ENCODE measurements at places on chromosomes 1 and 21. TPM values are rescaled to one million over a fixed set of nuclear protein-coding genes. Genes with fewer than 3 reads are reported as not detected.

GRCh38 chr1:53343831-53344668, 16.2 kb upstream of the LRP8 start:
- DNase-seq, result no peak

Gene TEX50
- not detected for total RNA-seq

DNA sequence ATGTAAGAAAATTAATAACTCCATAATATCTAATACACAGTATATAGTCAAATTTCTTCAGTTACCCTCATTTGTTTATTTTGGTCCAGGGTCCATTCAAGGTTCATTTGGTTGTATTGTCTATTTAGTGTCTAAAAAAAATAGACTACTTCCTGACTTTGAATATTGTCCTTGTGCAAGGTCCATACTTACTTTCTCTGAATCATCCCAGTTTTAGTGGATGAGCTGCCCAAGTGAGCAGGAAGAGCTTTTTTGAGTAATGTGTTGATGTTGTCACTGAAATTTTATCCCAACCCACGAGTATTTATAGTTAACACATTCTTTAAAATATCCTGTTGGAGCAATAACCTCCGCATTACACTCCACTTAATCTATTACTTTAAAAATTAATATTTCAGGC, 45.6 kb upstream of the FASLG start:
- DNase-seq, result no peak

Gene SLAMF8
- total RNA-seq, result not detected

DNA sequence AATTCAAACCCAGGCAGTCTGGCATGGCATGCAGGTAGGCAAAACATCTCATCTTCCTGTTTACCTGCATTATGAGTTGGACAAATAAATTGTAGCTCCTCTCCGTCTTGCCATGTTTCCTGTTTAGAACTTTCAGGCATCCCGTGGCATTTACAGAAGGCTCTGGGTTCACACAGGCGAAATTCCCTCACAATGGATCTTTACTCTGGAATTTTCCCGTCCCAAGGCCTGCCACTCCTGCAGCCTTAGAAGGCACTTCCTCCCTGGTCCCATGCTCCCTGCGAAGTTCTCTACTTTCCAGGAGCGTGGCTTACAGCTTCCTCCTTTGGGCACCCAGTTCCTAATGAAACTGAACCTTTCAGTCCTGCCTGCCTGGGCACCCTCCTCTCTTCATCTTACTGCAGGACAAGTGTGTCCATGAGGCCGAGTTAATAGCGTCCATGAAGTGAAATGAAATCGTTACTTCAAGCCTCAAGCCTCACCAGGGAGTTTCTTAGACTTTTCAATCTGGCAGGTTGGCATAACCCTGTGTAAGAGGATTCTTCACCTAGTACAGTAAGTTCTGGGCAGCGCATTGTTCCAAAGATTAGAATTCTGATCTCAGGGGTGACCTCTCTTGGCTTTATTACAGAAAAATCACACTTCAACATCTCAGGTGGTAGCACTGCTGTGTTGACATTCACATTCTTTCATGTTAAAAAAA, 36.8 kb upstream of the AHCYL1 start:
- no peak for DNase-seq

- DNase-seq, result no peak
Measured at GRCh38 chr1:26784023-26784871, 3.5 kb upstream of the PIGV start.

Gene CHIT1
- total RNA-seq, result not detected

GRCh38 chr1:2824999-2825398, 23.5 kb upstream of the TTC34 start:
- DNase-seq, result no peak

Gene CDC20
- total RNA-seq, result 308 TPM

- DNase-seq, result no peak
Measured at GRCh38 chr1:80003250-80003649, 996.7 kb upstream of the ADGRL4 start.

Gene MXRA8
- 137 TPM for total RNA-seq

- no peak for DNase-seq
Measured at GRCh38 chr1:177669161-177669560, 300.7 kb downstream of the SEC16B start.

- DNase-seq, result no peak
Measured at GRCh38 chr1:55700359-55701130, 485.4 kb upstream of the USP24 start.

DNA sequence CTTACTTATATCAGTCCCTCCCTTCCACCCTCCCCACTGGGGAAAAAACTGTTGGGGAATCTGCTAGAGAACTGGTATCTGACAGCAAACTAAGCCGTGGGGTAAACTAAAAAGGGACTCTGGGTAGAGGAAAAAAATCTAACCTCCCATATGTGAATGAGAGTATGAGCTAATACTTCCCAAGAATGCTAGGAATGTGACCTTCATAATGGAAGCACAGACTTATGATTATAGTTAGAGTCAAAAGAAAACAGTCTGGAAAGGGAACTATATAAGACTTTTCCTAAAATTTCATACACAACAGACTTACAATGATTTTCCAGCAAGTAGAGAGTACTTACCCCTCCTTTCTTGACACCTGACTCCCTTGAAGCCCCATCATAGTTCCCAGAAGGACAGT, 23.0 kb upstream of the RBBP5 start:
- DNase-seq, result no peak

- no peak for DNase-seq
Measured at GRCh38 chr1:172895050-172895460, 155.7 kb downstream of the TNFSF18 start.

DNA sequence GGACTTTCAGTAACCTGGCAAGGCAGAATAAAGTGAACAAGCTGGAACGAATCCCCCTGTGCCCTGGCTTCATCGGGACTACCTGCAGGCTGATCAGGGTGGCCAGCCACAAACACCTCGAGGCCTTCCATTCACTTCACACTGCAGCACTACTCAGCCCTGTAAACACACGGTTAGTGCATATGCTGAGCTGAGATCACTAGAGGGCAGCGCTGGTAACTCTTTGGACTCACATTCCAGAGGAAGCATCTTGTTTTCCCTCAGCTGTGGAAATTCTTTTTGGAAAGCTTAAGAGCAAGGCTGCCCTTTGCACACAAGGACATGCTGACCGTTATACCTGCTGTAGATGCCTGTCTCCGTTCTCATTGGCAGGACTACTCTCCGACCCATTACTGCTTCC, 32.1 kb downstream of the PCSK9 start:
- peak; percentile 13 for DNase-seq

Gene L1TD1
- total RNA-seq, result 1.1 TPM

Gene CNR2
- total RNA-seq, result not detected

Gene ZBED6
- 4.8 TPM for total RNA-seq

Gene MTARC2
- 13.8 TPM for total RNA-seq

DNA sequence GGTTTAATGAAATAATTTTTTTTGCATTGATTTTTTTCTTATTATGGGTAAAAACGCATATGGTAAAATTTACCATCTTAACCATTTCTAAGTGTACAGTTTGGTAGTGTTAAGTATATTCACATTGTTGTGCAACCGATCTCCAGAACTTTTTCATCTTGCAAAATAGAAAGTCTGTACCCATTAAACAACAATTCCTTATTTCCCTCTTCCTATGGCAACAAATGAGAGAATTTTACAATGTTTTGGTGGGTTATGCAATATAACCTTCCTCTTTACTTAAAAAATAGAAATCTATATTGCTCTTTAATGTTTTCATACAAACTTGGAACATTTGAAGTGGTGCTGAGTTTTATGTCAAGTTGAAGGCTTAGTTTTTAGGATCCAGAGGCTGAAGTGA, 26.6 kb downstream of the MAP3K7CL start:
- DNase-seq, result no peak

Gene RHOU
- 0.14 TPM for total RNA-seq

DNA sequence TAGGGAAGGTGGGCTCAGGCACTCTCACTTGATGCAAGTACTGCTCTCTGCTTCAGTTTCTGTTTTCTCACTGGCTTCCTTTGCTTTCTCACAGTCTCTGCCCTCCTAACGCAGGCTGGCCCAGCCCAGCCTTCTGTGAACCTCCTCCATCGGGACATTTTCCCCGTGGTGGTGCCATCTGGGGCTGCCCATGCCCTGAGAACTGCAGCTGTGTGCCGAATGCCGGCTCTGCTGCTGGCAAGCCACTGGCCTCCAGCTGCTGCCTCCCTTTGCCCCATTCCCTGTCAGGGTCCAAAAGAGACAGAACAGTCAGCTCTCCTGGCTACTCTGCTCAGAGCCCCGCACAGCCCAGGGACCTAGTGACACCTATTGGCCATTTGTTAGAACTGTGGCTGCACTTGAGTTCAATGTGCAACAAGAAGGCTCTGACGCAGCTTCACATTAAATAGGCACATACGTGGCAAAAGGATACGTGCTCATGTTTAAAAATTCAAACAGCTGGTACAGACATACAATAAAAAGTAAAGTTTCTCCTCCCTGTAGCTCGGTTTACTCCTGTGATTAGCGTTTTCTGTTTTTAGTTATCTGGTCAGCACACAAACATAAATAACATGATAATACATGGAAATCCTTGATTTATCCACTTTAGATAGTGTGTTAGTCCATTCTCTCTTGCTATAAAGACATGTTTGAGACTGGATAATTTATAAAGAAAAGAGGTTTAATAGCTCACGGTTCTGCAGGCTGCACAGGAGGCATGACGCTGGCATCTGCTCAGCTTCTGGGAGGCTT, 46.6 kb downstream of the FCRL5 start:
- DNase-seq, result peak; percentile 12

DNA sequence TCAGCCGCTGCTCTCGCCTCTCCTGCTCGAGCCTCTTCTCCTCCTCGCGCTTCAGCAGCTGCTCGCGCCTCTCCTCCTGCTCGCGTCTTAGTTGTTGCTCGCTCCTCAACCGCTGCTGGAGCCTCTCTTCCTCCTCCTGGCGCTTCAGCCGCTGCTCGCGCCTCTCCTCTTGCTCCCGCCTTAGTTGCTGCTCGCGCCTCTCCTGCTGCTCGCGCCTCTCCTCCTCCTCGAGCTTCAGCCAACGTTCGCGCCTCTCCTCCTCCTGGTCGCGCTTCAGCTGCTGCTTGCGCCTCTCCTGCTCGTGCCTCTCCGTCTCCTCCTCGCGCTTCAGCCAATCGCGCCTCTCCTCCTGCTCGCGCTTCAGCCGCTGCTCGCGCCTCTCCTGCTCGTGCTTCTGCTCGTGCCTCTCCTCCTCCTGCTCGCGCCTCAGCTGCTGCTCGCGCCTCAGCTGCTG, 3.7 kb downstream of the TCHH start:
- no peak for DNase-seq

- no peak for DNase-seq
Measured at GRCh38 chr1:223792046-223792445, 53.7 kb downstream of the TP53BP2 start.

GRCh38 chr1:54396261-54396933, 9.8 kb downstream of the SSBP3 start:
- no peak for DNase-seq

Gene PFKL
- total RNA-seq, result 65.8 TPM

DNA sequence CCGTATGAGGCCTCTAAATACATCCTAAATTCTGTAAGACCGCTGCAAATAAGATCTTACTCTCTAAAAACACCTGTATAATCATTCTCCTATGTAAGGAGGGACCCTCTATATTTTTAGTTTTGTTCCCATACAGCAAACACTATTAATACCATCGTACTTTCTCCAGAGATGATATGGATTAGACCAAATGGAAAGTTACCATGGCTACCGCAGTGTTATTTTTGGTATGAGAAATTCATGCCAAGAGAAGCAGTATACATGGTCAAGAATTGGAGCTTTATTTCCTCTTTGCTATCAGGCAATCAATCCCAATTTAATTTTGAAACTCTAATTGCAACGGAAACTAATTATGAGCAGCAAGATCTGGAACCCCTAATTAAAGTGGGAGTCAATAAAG, 70.0 kb downstream of the BCAR3 start:
- no peak for DNase-seq

Gene CD53
- not detected for total RNA-seq

GRCh38 chr1:10815858-10816195, 19.4 kb upstream of the CASZ1 start:
- DNase-seq, result no peak

DNA sequence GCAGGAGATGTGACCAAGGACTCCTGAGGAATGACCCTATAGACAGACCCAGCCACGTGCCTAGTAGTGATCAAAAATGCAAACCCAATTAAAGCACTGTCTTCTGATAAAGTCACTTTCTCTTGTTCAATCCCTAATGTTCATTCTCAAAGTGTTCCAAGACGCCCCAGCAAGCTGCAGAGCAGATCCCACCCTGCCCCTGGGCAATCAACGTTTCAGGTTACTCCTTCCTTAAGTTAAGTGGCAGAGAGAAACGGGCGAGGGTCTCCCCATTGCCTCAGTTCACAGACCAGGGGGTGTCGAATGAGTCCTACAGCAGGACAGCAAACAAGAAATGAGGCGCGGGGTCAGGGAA, 699 bp upstream of the RGS2 start:
- DNase-seq, result no peak

- no peak for DNase-seq
Measured at GRCh38 chr1:228434689-228435088, 18.0 kb upstream of the TRIM17 start.

DNA sequence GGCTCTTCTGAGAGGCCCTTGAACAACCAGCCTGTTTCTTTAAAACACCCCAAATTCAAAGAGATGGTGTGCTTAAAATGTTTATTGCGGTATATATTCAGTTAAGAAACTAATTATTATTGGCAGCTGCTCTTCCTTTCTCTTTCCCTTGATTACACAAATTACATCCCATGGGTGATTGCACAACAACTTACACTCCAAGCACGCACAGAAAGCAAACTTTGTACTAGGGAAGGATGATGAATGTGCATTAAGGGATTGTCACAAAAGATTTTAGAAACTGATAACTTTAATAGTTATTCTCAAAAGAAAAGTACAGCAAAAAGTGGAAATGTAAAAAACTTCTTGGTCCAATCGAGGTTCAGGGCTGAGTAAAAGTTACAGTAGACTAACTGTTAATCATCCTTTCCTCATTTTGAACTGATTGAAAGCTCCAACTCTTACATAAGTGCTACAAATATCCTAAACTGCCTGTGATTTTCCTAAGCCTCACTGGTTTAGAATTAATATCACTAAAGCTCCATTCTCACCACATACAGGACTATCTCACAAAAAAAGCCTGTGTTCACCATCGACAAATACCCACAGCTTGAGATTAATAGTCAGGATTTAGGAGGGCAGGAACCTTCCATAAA, 153.4 kb downstream of the TTLL7 start:
- no peak for DNase-seq

Gene ALX3
- not detected for total RNA-seq

Gene CYB5RL
- 2.8 TPM for total RNA-seq

GRCh38 chr1:207089627-207090355, 1.1 kb downstream of the C4BPB start:
- no peak for DNase-seq

Gene ZNF648
- total RNA-seq, result not detected

Data from epithelial cell of proximal tubule (primary cell).